ENCODE measurements at places on chromosomes 11 and 22.

- no peak for DNase-seq
Observed at GRCh38 chr11:118056806-118057205, 20.1 kb upstream of the TMPRSS4 start.

GRCh38 chr11:58575377-58576020 lies at the start of gene LPXN:
LPXN (minus strand) TSS chr11:58575856; CDS start chr11:58575772, 84 bp downstream.
- no peak for DNase-seq

GRCh38 chr11:110092515-110093406 lies at the start of gene ZC3H12C:
ZC3H12C (plus strand) TSS chr11:110093392; CDS start chr11:110093412, 20 bp downstream.
- peak; percentile 13 for DNase-seq

- no peak for DNase-seq
Observed at GRCh38 chr11:64558065-64558745, 32.8 kb upstream of the SLC22A12 start.

GRCh38 chr22:37010976-37011375 lies 8.3 kb downstream of the TST start:
- no peak for DNase-seq

DNA sequence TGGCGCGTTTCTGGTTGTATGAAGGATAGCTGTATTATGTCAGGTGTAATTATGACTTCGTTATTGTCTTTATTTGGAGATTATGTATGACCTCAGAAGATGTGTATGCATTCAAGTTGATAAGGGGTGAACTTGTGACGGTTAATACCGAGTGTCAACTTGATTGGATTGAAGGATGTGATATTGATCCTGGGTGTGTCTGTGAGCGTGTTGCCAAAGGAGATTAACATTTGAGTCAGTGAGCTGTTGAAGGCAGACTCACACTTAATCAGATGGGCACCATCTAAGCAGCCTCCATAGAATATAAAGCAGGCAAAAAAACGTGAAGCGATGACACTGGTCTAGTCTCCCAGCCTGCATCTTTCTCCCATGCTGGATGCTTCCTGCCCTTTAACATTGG lies 15.3 kb upstream of the CD82 start:
- no peak for DNase-seq

DNA sequence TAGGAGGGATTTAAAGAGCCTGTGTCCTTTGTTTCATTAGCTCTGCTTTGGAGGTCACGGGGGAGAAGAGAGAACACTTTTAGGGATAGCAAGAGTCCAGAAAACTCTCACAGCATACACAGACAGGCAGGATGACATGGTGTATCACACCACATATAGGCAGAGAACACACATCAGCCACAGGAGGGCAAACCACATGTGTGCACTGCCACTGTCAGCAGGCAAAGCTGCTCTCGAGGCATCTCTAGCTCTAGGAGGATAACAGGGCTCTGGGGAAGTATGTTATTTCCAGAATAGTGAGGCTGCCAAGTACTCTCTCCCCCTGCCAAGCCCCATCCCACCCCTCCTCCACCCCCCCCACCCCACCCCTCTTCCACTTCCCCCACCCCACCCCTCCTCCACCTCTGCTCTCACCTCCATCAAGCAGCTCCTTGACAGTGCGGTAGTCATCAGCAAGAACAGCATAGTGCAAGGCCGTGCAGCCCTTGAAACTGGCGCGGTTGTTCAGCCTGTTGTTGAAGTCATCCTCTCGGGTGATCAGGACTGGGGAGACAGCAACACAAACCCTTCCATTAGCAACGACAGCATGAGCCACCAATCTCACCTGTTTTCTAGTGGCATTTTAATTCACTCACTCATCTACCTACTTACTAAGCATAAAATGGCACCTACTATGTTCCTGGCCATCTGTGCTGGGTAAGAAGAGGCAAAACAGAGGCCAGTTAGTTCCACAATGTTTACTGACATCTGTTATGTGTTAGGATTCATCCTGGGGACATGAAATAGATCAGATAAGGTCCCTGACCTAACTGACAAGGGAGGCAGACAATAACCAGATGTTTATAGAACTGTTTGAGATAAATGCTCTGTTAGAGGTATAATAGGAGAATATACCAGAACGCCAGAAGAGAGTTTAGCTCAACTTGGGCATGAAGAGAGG lies 75.6 kb downstream of the CLPB start:
- no peak for DNase-seq

All from esophagus squamous epithelium (tissue), 5 donors.